ENCODE measurements at places on chromosomes 13 and 19. TPM values are rescaled to one million over a fixed set of nuclear protein-coding genes. Genes with fewer than 3 reads are reported as not detected.

- DNase-seq = no peak
Observed at GRCh38 chr13:20102525-20103180, 58.2 kb downstream of the GJA3 start.

VSTM1 gene
- 0.35 TPM for total RNA-seq

DNA sequence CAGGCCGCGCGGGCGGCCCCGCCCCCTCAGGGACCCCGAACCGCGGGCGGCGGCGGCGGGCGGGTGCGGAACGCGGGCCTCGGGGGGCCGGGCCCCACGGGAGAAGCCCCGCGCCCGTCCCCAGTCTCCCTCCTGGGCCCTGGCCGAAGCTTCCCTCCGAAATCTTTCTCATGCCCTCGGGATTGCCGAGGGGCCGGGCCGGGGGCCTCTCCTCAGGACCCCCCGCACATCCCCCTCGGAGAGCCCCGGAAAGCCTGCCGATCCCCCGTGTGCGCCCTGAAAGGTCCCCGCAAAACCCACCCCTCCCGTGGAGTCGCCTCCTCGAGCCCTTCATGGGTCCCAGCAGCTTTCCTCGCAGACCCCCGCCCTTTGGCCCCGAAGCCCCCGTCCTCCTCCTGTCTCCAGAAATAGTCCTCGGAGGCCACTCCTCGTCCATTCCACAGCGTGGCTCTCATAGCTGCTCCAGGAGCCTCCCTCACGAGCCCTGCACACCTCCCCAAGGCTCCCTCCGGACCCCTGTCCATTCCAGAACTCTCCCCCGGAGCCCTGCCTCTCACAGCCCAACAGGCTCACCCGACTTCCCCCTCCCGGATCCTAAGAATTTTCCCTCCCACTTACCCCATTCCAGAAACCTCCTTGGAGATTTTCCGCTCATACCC, 555 bp downstream of the SAMD4B start:
- DNase-seq = peak; percentile 27

STOML3 gene
- not detected for total RNA-seq

GRCh38 chr13:20002787-20003186, 44.3 kb downstream of the ZMYM2 start:
- no peak for DNase-seq

NCLN gene
- total RNA-seq = 43.3 TPM

C1QTNF9 gene
- total RNA-seq = 0.25 TPM

GRCh38 chr19:44345959-44346358, 10.5 kb downstream of the ZNF112 start:
- DNase-seq = no peak

DNAAF3 gene
- 11.4 TPM for total RNA-seq

DNA sequence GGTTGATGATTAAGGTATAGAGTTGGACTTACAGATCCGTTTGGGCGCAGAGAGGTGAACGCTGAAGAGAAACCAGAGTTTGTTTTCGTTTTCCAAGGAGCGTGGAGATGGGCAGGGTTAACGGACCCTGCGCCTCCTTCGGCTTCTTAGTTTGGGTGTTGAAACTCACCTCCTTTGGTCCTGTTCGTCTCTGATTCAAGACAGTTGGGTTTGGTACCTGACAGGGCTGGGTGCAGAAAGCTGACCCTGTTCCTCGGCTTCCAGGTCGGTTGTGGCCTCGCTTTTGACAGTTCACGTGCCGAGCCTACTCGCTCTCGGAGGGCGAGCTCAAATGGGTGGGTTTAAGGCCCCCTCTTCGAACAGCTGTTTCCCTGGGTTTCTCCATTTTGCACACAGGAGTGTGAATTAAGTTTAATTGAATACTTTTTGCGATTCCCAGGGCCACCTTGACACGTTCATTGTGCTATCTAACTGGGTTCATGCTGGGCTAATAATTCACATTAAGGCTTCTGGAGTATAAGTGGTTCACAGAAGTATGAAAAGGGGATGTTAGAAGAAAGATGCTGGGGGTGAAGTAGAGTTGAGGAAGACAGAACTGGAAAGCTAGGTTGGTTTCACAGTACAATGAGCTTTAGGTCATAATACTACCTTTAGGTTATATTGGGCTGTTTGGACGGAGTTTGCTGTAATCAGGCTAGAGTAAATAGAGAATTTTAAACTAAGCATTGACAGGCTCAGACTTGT, 638 bp downstream of the USPL1 start:
- DNase-seq = peak; percentile 68

DNA sequence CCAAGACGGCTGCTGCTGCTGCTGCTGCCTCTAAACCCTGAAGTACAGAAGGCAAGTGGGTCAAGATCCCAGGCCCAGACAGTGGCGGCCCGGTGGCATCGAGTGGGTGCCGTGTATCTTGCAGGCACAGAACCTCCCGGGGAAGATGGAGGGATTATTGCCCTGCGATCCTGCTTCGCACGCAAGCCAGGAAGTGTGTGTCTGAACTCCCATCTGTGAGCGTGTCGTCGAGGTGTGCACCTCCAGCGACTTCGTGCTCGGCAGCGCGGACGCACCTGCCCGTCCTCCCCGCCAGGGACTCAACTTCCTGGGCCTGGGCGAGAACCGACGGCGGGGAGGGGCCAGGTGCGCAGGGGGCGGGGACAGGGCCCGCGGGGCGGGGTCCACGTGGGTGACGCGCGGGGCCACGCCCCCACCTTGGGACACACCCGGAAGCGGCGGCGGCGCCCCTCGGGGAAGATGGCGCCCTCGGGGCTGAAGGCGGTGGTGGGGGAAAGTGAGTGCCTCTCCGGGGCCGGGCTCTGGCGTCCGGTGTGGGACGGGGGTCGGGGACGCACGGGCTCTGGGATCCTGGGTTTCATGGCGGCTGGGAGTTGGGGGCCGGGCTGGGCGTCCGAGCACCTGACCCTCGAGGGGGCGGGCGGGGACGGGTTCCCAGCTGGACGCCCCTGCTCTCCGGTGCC, at the start of gene STXBP2:
Gene STXBP2, plus strand, starts transcription at position 420 of the 683 bp plus-strand sequence. Its CDS starts 40 bp downstream, at position 460.
- peak; percentile 82 for DNase-seq

DNA sequence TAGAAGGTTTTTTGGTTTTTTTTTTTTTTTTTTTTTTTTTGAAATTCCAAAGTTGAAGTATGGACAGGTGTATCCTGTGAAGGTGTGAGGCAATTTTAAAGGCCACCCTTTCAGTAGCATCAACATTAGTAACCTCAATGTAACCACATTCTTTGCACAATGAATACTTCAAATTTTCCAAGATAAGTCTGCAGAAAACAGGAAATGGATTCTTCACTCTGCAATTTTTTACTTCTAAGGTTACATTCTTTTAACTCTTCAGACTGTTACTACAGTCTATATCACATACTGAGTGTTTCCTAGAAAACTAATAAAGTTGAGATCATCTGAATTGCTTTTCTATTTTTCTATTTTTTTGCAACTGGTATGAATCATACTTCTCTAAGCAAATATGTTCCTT, 569.0 kb upstream of the GPC6 start:
- no peak for DNase-seq

GRCh38 chr13:21673789-21674489, 3.1 kb downstream of the FGF9 start:
- DNase-seq = peak; percentile 75

DNA sequence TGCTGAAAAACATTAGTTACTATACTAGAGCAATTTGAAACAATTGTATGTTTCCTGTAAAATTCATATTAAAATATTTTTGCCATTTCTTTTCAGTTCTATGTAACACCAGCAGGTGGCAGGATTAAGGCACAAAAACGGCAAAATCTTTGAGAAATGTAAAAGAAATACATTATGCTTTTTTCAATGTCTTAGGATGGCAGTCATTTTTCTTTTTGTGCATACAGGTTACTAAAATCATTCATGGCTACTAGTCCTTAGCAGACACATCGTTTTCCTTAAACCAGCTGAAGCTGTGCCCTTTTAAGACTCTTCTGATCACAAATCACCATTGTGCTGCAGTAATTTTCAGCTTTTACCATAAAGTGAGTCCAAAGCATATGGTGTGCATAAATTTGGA, 800.7 kb upstream of the SLITRK5 start:
- peak; percentile 38 for DNase-seq

- DNase-seq = peak; percentile 26
Observed at GRCh38 chr19:13002166-13002898, 7.1 kb downstream of the NFIX start.

GRCh38 chr13:32443111-32443510, 15.2 kb upstream of the N4BP2L1 start:
- no peak for DNase-seq

DNA sequence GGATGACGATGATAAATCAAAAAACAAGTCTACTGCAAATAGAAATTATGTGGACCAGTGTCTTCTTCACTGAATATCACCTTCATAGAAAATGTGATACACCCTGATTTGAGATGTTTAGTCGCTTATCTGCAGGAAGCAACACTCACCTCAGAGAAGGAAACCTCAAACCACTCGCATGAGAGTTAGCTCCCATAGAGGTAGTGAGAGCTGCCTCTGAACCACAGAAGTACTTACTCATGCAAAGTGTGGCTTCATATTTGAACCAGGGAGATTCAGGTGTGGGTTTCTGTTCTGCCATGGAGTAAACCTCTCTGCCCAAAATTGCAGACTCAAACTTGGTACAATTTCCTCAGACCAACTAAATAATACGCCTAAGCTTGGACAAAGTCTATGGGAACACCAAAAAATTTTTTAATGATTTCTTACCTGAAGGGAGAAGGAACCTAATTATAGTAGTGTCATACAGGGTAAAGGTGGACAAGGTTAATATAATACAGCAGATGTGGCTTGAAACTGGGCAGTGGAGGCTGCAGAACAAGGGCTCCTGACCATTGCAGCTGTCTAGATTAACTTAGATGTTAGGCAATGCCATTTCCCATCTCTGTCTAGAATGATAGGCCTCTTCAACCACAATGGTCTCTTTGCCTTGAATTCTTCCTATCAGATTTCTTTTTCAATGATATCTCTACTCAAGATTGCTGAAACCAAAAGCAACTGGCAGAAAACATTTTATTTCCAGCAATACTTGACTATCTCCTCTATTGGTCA, 29.6 kb upstream of the RCBTB2 start:
- DNase-seq = no peak

DNA sequence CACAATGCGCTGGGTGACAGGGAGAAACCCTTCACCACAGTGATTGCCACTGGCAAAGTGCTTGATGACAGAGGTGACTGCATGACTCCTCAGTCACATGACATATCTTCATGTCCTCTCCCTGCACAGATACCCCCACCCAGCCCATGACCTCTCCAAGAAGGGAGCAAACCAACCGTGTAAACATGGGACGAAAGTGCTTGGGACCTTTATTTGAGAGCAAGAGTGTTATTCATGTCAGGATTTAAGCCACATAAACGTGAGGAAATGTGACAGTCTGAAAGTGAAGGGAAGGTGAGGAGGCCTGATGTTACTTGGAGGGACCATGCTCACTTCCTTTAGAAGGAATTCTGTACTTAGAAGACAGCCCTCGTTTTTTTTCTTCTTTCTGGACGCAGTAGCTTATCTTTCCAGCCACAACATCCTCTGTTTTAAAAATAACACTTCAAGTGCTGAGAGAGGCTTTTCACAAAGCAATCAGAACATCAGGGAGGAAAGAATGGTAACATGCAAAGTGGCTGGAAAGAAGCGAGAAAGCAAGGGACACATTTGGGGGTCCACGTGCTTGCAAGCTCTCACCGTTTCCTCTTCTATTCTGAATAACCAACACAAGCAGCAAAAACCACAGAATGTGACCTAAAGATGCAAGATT, 35.6 kb downstream of the EPS15L1 start:
- DNase-seq = peak; percentile 39

DNA sequence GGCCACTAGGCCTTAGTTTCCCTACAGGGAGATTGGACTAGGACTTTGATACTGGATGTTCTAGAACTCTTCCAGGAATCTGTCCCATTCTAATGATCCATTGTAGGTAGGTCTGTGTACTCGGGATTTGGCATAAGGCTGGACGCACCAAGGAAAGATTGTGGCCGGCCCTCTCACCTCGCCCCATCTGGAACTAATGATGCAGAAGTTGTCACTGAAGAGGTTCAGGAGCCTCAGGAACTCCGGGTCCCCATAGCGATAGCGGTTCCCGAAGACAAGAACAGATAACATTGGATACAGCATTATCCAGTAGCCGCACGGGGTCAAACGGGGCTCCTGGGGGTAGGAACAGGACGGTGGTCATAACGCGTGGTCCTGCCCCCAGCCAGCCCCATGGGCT, 11.2 kb downstream of the EGLN2 start:
- no peak for DNase-seq

WDR87 gene
- total RNA-seq = not detected

- no peak for DNase-seq
Observed at GRCh38 chr19:7977723-7978040, 27.8 kb downstream of the ELAVL1 start.

DNA sequence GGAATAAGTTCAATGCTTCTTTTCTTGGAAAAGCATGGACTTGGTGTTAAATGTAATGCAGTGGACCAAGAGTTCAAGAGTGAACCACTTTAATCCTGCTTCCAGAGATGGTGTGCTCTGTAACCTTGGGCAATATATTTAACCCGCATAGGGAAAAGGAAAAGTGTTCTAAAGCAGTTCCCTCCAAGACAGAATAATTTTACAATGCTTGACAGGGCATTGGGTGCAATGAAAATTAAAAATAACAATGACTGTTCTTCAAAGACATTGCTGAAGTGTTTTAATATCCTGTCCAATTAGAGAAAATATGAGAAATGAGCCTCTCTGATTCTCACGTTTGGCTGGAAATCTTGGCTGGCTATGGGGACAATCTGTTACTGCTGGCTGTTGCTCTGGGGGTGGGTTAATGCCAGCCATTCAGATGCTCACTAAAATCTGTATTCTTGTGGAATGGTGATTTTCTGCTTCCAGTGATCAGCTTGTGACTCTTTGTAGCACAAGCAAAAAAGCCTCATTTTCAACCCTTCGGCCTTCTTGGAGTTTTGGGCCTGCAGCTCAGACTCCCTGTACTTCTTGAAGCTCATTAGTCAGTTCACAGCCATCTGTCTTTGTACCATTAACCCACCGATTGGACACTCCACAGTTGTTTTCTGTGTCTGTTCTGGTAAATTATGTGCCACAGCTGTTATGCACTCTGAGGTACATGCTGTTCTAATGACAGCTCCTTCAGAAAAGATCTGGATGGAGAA, 310.6 kb downstream of the LMO7 start:
- DNase-seq = no peak

MCEMP1 gene
- total RNA-seq = 0.38 TPM

LILRB5 gene
- 5.9 TPM for total RNA-seq

- no peak for DNase-seq
Observed at GRCh38 chr19:40506099-40506498, 39.3 kb downstream of the SPTBN4 start.

DNA sequence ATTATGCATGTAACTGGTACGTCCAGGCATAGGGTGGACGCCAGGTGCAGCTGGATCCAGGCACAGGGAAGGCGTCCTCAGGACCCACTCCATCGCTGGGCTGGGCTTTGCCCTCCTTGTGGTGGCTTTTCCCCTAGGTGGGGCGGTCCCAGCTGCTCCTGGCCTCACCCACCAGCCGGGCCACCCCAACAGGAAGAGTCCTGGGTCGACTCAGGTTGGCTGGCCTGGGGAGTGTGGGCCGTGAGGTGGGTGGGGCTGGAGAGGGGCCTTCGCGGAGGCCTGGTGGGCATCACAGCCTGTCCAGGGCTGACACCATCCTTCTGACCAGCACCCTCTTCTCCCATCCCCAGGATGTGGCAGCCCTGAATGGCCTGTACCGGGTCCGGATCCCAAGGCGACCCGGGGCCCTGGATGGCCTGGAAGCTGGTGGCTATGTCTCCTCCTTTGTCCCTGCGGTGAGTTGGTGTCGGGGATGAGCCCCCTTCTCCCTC, 3.2 kb upstream of the GARIN5A start:
- no peak for DNase-seq

GRCh38 chr19:29105629-29106292, 107.2 kb downstream of the UQCRFS1 start:
- DNase-seq = no peak

- DNase-seq = no peak
Observed at GRCh38 chr19:48618278-48618915, 581 bp downstream of the RPL18 start.

- DNase-seq = no peak
Observed at GRCh38 chr19:31152906-31153305, 196.3 kb downstream of the TSHZ3 start.

Measured in kidney (tissue), 22 donors.